ENCODE measurements at places on chromosomes 11 and 22.

- no peak for DNase-seq
These were observed 38.5 kb downstream of the NELL1 start for GRCh38 chr11:20707876-20708275.

GRCh38 chr22:37354261-37354660, 72.0 kb downstream of the CYTH4 start:
- no peak for DNase-seq

GRCh38 chr11:12139144-12139881, 28.9 kb downstream of the MICAL2 start:
- DNase-seq: no peak

DNA sequence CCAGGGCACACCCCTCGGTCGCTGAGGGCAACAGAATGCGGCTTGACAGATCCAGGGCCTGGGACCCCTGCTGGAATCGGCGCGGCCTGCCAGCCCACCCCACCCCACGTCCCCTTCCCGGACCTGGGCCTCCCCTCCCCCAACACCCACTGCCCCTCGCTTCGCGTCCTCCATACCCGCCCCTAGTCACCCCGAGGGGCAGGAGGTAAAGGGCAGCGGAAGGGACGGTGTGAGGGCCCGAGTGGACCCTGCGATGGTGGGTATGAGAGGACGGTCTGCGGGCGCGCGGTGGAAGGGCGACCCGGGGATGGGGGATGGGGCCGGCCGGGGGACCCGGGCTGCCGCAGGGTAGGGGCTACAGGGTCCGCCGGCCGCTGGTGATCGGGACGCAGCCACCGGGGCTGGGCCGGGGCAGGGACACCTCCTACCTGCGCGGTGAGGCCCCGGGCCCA, 311 bp downstream of the APBB1 start:
- DNase-seq: no peak

DNA sequence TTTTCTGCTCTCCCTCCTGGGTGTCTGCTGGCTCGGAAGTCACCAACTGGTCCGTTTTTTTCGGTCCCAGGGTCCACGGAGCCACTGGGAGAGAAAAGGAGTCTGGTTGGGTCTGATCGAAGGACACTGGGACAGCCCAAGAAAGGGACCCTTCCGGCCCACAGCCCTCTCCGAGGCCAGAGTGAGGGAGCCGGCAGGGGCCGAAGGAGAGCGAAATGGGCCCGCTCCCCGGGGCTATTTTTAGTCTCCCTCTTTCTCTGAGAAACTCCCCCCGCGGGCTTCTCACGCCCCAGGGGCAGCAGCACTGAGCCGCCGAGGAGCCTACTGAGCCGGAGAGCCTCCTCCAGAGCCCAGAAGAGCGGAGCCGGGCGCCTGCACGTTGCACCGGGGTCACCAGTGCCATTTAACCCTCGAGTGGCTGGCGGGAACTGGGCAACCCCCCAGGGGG, 1.9 kb downstream of the ESAM start:
- DNase-seq: no peak

DNA sequence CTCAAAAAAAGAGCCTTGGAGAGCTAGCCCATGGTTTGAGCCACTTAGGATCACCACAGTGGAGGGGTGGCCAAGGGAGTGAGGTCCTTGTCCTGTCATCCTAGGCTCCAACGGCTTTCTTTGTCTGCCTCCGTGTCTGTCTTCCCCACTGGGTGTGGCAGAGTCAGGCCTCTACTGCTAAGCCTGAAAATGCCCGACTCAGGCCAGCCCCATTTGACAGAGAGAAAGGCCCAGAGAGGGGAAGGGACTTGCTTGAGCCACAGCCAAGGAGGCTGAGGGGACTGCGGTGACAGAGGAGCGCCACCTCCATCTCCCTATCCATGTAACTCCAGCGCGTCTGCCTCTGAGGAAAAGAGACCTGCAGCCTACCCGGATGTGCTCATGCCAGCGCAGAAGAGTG, 27.8 kb upstream of the CD82 start:
- DNase-seq: no peak

DNA sequence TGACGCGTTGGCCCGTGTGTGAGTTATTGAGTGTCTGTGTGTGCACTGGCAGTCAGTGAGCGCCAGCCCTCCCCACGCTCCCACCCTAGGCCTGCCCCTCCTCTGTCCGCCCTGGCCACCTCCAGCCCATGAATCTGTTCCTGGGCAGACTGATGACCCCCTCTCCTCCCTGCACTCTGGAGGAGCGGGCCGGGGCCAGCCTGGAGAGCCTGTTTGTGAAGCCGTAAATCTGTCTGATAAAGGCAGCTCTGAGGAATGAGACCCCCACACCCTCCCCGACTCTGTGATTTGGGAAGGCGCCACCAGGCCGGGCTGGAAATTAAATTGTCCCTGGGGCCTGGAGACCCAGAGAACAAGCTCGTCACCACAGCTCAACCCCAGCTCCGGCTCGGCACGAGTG, 8.6 kb downstream of the TSSC4 start:
- no peak for DNase-seq

GRCh38 chr11:114482114-114482513, 42.8 kb downstream of the REXO2 start:
- DNase-seq: no peak
